ENCODE measurements at places on chromosomes 4 and X.

GRCh38 chr4:13721894-13722293, 94.4 kb upstream of the BOD1L1 start:
- ATAC-seq: no peak

- no peak for ATAC-seq
These were observed 27.4 kb upstream of the HPGD start for GRCh38 chr4:174549721-174550120.

DNA sequence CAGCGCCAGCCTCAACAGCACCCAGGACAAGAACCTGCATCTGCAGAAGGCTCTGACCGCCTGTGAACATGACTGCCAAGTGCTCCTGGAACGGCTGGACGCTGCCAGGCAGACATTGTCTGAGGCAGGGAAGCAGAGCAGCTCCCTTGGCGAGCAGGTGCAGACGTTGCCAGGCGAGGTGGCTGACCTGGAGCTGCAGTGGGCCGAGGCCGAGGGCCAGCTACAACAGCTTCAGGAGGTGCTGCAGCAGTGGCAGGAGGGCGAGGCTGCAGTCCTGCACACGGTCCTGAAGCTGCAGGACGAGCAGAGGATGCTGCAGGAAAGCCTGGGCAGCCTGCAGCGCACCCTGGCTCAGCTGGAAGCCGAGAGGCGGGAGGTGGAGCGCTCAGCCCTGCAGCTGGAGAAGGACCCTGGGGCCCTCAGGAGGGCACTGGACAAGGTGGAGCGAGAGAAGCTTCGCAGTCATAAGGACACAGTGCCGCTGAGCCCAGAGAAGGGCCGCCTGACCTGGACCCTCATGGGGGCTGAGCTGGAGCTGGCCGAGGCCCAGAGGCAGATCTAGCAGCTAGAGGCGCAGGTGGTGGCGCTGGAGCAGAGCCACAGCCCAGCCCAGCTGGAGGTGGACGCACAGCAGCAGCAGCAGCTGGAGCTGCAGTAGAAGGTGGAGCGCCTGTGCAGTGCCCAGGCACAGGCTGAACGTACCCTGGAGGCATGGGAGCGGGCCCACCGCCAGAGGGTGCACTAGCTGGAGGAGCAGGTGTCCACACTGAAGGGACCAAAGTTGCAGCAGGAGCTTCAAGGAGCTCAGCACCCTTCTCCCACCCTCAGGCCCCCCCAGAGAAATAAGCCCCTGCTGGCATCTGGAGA, 16.4 kb downstream of the SMIM10L2A start:
- no peak for ATAC-seq

DNA sequence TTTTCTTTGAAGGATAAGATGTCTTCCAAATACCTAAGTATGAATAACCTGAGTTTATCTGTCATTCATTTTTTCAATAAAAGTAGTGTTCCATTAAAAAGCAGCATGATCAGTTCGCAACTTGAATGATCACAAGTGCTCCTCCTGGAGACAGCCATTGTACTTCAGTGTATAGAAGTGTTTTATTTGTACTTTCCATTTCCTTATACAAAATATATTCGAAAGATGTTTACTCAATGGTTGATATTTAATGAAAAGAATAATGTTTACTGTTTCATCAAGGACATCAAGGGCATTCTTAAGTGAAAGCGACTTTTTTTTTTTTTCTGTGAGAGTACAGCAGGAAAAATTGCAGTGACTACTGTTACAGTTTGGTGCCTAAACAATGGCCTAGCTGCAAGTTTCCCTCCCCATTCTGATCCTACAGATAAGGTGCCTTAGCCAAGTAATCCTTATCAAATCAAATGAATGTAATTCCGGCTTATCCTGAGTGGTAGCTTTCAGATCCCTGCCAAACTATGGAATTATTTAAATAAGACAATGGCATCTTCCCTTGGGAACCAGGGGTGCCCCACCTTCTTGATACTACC, 69.0 kb upstream of the IL15 start:
- ATAC-seq: no peak

- ATAC-seq: no peak
These were observed 21.2 kb upstream of the TRPC5OS start for GRCh38 chrX:111854556-111855490.

DNA sequence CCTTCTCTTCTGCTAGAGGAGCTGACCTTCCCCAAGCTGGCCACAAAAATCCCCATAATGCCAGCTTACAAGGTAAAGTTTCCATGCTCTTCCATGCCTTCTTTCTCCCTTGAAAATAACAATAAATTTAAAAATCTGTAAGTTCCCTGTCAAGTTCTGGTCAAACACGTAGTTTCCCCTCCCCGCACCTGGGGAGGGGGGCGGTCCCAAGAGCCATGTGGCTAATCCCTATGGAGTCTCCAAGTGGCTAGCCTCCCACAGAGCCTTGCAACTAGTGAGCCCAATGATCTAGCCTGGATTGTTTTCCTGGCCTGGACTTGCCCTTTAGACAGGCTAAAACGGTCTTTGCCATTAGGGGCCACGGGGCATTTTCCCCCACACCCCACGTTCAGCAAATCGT, 2.1 kb upstream of the NRK start:
- no peak for ATAC-seq

DNA sequence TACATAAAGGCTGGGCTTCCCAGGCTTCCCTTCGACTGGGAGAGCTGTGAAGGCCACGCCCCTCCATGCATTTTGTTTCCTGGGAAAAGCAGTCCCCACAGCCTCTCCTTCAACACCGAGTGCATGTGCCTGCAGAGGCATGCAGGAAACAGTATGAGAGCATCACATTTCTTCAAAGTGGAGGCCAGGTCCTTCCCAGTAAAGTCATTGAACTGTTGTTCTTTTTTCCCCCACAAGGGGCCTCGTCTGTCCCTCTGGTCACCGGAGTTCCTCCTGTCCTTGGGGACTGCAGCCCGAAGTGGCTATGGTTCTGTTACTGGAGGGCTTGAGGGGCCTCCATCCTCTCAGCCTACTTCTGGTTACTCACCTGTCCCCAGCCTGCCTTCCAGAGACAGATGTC, 56.0 kb downstream of the RAI2 start:
- ATAC-seq: no peak

DNA sequence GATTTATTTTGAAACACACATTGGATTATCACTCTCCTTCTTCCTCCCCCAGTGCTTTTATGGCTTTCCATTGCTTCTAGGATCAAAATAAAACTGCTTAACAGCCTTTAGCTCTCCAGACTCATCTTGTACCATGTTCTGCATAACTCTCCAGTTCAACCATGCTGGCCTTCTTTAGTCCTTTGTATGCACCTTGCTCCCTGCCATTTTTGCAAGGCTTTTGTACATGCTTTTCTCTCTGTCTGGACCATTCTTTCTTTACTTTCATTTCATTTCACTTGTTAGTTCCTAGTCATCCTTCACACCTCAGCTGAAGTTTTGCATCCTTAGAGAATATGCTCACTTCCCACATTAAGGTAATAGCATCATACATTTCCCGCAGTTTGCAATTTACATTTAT, 6.9 kb downstream of the ARFIP1 start:
- ATAC-seq: no peak

Data from activated CD4-positive, CD25-positive, alpha-beta regulatory T cell treated with anti-CD3 and anti-CD28 coated beads, Interleukin-2, amount 50 U/mL, for 24 hours (primary cell).